ENCODE measurements at places on chromosomes 13 and 19. TPM values are rescaled to one million over a fixed set of nuclear protein-coding genes. Genes with fewer than 3 reads are reported as not detected.

IGFL1 gene
- 2.0 TPM for total RNA-seq

LENG9 gene
- total RNA-seq = 4.8 TPM

ARHGEF1 gene
- 123 TPM for total RNA-seq

TRMT1 gene
- 37.4 TPM for total RNA-seq

CLDN10 gene
- total RNA-seq = not detected

ZNF180 gene
- 8.0 TPM for total RNA-seq

ZNF547 gene
- total RNA-seq = 1.7 TPM

CLIP3 gene
- total RNA-seq = 0.67 TPM

XPO4 gene
- 6.1 TPM for total RNA-seq

ZNF43 gene
- 2.9 TPM for total RNA-seq

TRPM4 gene
- total RNA-seq = 10.2 TPM

FUT2 gene
- not detected for total RNA-seq

ZC3H13 gene
- 16.5 TPM for total RNA-seq

All from A549 treated with GW870086 at 1 μM for 4 hours (cell line).